ENCODE measurements at places on chromosomes 13 and 19. TPM values are rescaled to one million over a fixed set of nuclear protein-coding genes. Genes with fewer than 3 reads are reported as not detected.

Gene NCAN
- not detected for total RNA-seq

Gene CCDC8
- total RNA-seq, result not detected

Gene FGF14
- total RNA-seq, result not detected

Gene LILRB3
- not detected for total RNA-seq

Gene ZNF99
- total RNA-seq, result 0.04 TPM

Gene CYP4F12
- total RNA-seq, result 6.3 TPM

Gene WDR87
- total RNA-seq, result not detected

Gene CYP4F22
- total RNA-seq, result 0.04 TPM

Gene NLRP5
- 1.3 TPM for total RNA-seq

Gene ELSPBP1
- total RNA-seq, result 0.08 TPM

DNA sequence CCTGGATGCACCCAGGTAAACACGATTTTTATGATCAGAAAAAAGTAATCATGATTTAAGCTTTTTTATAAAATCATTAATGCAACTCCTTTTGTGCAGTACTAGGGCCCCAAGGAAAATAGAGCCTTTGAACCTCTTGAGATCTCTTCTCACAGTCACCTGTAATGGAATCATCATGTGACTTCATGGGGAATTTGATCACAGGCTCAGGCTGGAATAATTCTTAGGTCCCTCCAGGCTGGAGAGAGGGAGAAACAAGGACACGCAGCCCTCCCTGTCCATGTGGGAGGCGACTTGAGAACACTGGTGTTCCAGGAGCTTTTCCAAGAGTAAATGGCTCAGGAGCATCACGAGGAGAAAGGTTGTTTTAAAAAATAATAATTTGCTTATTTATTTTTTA lies 156.1 kb downstream of the NUFIP1 start:
- no peak for DNase-seq

- no peak for DNase-seq
These were observed 1491.2 kb upstream of the PCDH20 start for GRCh38 chr13:62906896-62907295.

DNA sequence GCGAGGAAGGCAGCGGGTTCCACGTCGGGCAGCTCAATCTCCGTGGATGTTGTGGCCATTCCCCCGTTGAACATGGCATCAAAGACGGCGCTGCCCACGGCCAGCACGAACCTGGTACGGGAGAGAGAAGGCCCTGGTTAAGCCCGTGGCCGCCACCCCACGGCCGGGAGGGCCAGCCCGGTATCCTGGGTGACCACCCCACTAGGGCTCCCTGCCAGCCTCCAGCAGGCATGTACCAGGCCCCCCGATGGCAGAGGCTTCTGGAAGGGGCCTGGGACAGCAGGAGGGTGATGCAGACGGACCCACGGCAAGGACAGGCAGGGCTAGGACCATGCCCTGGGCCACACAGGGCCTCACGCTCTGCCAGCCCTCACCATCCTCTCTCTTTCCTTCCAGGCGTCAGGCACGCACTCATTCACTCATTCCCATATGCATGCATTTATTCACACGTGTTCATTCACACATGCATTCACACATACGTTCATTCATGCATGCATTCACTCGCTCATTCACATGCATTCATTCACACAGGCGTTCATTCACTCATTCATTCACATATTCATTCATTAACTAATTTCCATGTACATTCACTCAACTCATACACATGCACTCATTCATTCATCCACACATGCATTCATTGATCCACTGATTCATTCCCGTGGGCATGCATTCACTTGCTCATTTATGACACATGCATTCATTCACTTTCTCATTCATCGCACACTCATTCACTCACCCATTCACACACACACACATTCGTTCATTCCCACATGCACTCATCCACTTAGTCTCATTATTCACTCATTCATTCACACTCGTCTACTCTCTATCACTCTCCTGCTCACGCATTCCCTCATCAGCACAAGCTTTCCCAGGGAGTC lies 17.9 kb downstream of the BTBD2 start:
- no peak for DNase-seq

DNA sequence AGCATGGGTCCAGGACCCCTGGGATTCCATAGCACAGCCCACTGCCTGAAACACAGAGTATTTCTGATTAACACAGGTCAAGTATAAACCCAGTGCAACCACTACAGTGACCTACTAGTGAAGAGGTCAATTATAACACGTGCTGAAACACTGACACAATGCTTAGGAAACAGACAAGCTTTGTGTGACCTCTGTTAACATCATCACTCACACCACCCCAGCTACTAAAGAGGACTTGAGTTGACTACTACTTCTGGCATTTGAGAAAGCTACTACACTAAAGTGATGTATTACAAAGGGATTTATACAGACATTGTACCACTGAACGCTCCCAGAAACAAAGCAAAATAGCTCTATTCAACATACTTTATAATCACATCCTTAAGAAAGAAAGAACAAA lies 1935.9 kb upstream of the PCDH20 start:
- DNase-seq, result no peak

DNA sequence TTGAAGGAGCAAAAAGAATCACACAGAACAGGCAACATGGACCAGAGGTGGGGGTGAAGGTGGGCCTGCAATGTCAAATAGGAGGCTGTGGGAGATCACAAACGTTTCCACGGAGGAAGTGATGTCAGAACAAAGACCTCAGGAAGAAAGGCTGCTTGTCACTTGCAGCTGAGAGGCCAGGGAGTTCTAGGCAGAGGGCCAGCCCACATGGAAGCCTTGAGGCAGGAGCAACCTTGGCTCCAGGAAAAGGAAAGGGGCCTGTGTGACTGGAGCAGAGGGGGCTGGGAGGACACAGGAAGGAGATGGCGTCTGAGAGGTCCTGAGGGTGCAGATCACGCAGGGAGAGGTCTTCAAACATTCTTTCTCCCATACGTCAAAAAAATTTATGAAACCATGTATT lies 16.3 kb downstream of the ZNF160 start:
- no peak for DNase-seq

DNA sequence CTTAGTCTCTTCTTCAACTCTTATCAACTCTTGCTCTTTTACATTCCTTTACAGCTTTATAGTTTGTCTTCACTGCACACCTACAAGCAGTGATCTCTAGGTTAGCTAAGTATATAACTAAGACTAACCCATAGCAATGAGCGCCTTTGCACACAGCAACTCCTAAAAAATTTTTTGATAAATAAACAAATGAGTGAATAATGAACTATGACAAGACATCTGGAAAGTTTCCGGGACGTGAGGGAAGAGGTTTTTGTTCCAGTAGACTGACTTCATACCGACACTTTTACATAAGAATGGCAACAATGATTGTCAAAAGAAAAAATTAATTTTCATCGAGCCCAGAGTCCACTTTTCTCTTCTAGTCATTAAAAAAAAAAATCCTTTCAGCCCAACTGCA lies 98.3 kb downstream of the ELF1 start:
- DNase-seq, result no peak

DNA sequence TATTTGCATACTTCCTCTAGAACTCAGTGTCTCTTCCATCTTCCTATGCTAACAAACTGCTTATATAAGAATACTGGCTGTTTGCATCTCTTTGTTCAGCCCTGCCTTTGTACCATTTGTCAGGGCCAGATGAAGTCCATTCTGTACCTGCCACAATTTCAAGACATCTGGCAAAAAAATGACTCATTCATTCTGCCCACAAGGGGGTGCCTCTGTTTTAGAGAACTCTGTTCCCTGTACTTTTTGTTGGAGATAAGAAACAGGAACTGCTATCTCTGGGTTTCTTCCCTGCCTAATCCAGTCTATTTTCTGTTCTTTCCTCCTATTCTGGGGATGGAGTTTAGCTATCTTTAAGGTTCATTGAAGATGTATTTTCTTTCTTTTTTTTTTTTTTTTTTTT lies 23.0 kb downstream of the ZNF568 start:
- DNase-seq, result no peak

DNA sequence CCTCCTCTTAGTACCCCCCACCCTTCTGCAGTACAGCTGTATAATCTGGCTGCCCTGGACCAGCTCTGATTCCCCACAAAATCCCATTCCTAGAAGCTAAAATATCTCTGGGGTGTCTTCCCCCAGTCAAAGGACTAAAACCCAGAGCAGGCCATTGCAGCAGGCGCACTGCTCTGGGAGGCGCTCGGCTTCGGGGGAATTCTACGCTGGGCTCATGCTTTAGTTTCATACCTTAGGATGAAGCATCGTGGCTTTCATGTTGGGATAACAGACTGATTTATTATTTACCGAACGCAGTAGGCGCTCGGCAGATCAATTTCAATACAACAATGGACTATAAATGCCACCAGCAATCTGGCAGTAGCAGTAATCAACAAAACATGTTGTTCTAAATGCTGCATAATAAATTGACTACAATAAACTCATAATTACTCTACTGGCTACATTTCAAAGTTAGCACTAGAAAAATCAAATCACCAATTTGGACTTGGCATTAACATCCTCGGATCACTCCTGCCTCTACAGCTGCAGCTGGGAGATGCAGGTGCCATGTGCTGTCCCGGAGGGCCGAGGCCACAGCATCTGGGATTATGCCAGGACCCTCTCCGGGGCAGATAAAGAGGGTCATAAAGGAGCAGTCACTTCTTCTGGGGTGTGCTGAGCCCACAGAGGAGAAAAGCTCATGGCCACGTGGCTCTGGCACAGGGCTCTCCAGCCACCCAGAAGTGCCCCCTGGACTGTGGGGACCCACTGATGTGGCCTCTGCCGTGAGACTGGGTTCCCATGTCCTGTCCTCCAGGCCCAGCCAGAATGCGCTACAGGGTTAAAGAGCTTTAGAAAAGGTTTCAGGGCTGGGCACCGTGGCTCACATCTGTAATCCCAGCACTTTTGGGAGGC lies 35.3 kb downstream of the CEBPG start:
- DNase-seq, result no peak

GRCh38 chr13:96444676-96445075 lies 354.8 kb downstream of the HS6ST3 start:
- DNase-seq, result no peak

- DNase-seq, result no peak
These were observed 570 bp downstream of the HSPBP1 start for GRCh38 chr19:55279340-55279739.

- no peak for DNase-seq
These were observed 235.2 kb downstream of the KCNRG start for GRCh38 chr13:50250401-50250800.

- DNase-seq, result peak; percentile 90
These were observed 47.2 kb downstream of the LYL1 start for GRCh38 chr19:13055213-13056051.

GRCh38 chr19:23777216-23777615 lies 18.5 kb upstream of the ZNF681 start:
- DNase-seq, result no peak

- peak; percentile 63 for DNase-seq
These were observed 7.7 kb downstream of the UBE2L5 start for GRCh38 chr13:30429721-30430694.

- no peak for DNase-seq
These were observed 213.7 kb downstream of the B3GLCT start for GRCh38 chr13:31413516-31413915.

GRCh38 chr13:73731564-73731963 lies 402.6 kb downstream of the KLF12 start:
- no peak for DNase-seq

DNA sequence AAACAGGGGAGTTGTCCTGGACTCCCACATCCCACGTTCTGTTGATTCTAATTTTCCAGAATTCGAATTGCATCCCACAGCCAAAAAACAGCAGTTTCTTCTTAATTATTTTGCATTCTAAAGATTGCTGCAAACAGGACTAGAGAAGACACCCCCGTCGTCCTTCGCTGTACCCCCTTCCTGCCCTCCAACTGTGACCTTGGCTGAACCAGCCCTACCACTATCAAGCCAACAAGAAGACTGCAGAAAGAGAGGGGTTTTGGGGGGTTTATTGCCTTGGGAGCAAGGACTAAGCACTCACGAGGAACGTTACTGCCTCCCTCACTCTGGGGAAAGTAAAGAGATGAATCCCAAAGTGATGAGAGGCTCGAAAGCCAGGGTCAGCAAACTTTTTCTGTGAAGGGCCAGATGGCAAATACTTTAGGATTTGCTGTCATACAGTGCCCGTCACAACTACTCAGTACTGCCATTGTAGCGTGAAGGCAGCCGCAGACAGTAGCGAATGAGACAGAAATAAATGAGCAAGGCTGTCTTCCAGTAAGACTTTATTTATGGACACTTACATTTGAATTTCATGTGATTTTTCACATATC lies 32.5 kb upstream of the KATNAL1 start:
- no peak for DNase-seq

GRCh38 chr19:54114340-54115108 lies 933 bp downstream of the TFPT start:
- DNase-seq, result no peak

DNA sequence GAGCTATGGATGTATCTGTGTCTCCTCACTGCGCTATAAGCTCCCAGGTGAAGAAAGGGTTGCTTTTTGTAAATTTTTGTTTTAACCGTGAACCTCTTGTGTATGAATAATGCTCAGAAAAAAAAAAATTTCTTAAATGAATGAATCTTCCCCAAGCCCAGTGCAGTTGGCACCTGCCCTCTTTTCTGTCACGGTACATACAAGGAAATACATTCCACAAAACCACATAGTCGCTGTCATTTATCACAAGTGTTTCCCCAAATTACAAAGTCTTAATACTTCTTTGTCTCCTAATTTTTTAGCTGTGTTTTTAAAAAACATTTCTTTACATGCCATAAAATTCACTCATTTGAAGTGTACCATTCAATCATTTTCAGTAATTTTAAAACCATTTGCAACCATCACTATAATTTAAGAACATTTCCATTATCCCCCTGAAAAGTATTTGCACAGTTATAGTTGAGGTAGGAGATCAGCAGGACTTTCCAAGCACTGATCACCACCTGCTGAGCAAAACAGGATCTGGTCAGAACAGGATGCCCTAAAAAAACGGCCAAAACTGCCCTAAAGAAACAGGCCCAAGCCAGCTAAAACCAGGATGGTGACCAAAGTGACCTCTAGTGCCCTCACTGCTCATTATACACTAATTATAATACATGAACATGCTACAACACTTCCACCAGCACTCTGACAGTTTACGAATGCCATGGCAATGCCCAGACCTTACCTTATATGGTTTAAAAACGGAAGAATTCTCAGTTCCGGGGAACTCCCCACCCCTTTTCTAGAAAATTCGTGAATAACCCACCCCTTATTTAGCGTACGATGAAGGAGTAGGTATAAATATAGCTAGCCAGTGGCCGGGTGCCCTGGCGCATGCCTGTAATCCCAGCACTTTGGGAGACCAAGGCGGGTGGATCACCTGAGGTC lies 1.3 kb upstream of the TEX30 start:
- no peak for DNase-seq

- DNase-seq, result no peak
These were observed 36.6 kb upstream of the IL17D start for GRCh38 chr13:20666948-20667347.

DNA sequence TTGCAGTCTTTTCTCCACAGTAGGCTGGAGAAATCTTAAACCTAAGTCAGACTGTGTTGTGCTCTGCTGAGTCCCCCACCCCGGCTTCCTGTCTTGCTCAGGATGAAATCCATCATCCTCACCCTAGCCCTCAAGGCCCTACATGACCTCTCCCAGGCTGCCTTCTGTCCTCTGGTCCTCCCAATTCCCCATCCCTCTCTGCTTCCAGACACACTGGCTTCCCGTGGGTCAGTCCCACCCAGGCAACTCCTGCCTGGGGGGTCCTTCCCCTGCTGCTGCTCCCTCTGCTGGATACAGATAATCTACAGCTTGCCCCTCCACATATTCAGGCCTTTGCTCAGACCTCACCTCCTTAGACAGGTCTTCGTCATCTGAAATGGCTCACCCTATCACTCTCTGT lies 18.4 kb upstream of the CBY2 start:
- DNase-seq, result no peak

GRCh38 chr13:74794582-74794981 lies 660.4 kb upstream of the KLF12 start:
- no peak for DNase-seq

Data from H4 (cell line).